ENCODE measurements at places on chromosomes 1 and 21.

DNA sequence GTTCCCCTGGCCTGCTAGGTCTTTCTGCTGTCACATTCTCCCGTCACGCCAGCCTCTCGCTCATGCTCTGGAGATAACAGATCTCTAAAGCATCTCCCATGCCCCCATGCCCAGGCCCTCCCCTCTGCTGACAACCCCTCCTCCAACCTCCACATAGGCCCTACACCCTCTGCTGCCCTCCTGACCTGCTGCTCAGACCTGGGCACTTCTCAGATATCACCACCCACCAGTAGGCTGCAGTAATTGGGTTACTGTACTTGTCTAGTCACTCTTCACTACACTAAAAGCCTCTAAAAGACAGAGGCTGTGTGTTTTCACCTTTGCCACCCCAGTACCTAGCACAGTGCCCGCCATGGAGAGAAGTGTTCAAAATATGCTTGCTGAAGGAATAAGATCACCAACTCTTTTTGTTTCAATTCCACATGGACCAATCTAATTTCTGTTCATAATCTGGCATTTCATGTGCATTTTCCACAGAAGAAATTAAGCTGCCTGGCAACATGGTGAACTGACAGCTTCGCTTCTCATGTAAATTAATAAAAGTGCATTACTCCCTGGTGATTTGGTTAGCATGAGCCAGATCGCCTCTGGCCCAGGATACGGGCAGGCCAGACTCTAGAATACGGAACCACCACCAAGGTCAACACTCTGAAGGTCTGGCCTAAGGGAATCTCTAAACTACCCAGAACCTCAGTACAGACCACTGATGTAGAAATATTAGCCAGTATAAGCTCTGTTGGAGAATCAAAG, 20.7 kb downstream of the LBR start:
- DNase-seq = no peak

GRCh38 chr1:26694638-26695355, 1.0 kb upstream of the ARID1A start:
- no peak for DNase-seq

DNA sequence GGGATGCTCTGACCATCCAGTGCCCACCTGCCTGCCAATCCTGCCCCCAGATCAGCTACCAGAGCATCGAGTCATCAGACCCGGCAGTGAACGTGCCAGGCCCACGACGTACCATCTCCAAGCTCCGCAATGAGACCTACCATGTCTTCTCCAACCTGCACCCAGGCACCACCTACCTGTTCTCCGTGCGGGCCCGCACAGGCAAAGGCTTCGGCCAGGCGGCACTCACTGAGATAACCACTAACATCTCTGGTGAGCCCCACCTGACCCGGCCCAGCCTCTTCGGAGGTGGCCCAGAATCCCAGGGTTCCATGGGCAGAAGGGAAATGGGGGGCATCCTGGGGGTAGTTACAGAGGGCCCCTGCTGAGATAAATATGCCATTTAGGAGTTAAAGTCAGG, 43.1 kb downstream of the PTPRU start:
- DNase-seq = no peak

DNA sequence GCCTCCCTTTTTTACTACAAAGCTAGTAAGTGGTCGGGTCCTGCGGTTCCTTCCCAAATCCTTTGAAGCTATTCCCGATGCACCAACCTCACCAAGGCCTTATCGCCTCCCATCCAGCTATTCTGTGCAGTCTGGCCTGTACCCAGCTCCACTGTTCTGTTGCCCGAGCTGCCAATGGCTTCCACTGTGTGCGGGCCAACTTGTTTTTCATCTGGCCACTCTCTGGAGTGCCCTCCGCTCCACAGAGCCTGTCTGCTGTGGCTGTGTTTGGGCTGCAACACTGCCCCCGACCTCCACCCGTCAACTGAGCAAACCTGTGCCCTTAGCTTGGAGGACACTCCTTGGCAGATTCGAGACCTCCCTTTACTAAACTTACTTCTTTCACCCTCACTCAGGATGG, 125.0 kb downstream of the KIAA0319L start:
- DNase-seq = no peak

DNA sequence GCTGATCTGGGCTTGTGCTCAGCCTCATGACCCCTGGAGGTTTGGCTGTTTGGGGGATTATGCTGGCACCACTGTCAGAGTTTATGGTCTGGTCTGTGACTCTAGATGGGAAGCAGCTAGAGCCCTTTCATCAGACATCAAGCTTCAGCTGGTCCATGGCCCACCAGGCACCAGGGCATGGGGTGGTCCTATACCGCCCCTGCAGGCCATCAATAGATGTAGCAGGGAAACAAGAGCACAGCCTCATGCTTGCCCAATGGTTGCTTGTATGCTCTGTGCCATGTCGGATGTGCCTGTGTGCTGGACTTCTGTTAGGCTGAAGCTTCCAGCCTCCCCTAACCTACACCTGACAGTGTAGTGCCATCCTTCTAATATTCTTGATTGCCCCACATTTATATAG, 71.1 kb upstream of the CD34 start:
- DNase-seq = no peak

- DNase-seq = no peak
Observed at GRCh38 chr1:47650611-47651010, 212.8 kb downstream of the FOXD2 start.

GRCh38 chr1:11198851-11199594, 9.9 kb downstream of the ANGPTL7 start:
- DNase-seq = no peak

- no peak for DNase-seq
Observed at GRCh38 chr1:93489756-93490155, 41.8 kb downstream of the FNBP1L start.

GRCh38 chr1:190759807-190760206, 282.1 kb upstream of the BRINP3 start:
- no peak for DNase-seq

DNA sequence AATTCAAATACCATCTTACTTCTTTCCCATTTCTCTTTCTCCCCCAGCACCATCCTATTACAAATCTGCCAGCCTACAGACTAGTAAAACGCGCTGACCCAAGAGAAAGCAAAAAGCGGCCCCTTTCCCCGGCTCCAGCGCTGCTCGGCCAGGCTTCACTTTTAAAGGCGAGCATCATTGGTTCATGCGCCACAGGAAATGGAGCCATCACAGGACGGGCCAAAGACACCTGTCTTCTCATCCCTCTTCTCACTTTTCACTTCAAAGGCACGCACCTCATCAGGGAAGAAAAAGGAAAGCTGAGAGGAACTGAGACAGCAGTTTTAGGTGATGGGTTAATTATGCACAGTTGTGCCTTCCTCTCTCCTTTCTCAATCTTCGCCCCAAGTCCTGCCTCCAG, 664.2 kb upstream of the USP24 start:
- DNase-seq = no peak

- no peak for DNase-seq
Observed at GRCh38 chr1:147784941-147785340, 24.5 kb upstream of the GJA5 start.

- DNase-seq = no peak
Observed at GRCh38 chr1:11485191-11485590, 6.2 kb downstream of the DISP3 start.

DNA sequence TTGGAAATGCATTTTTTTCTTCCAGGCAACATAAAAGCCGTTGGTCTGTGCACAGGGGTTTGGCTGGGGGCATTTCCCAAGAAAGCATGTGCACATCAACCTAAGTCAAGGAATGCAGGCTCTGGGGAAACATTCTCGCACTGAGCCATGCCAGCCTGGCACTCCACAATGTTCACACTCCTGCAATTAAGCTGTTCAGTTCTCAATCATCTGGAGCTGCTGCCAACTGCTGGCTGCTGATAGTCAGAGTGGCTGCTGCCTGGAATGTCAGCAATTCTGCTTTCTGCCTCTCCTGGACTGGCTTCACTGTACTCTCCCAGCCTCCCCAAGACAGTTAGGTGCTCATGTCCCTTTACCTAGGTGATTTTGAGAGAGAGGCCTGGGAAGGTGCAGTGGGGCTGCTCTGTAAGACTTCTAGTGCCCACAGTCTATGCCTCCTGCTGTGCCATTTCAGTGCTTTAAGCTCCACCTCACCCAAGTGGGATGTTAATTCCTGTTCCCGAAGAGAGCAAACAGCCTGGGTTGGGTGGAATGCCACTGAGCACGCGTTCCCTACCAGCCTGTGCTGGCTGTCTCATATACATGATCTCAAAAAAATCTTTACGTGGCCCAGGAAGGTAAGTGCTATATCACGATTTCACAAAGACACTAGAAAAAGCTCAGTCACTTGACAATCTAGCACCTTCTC, 131.7 kb downstream of the BRINP2 start:
- DNase-seq = no peak

DNA sequence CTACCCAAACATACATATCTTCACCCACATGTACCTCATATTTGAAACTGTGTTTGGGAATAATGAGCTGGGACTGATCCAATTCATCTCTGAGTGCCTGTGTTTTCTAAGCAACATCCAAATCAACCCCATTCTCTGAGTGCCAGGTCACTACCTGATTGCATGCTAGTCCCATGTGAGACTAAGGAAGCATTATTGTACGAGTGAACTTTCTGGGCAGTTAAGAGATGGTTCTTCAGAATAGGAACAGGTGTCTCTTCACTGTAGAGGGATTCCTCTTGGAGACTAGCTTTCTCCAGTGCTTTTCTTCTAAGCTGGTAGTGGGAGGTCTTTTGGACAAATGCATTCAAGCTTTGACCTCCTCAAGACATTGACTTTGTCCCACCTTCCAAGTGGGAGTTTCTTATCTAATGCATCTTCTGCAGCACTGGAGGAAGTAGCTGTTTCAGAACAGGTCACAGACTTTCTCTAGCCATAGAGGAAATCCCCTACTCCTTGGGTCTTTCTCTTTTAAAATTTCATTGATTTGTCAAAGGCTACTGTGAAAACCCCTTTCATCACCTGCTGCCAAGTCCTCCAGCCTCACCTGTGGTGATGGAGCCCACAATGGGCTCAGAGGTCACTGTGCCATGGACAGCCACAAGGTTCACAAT, 172.0 kb upstream of the KIAA0040 start:
- no peak for DNase-seq

GRCh38 chr1:172040466-172040865, 199.2 kb downstream of the DNM3 start:
- DNase-seq = no peak

DNA sequence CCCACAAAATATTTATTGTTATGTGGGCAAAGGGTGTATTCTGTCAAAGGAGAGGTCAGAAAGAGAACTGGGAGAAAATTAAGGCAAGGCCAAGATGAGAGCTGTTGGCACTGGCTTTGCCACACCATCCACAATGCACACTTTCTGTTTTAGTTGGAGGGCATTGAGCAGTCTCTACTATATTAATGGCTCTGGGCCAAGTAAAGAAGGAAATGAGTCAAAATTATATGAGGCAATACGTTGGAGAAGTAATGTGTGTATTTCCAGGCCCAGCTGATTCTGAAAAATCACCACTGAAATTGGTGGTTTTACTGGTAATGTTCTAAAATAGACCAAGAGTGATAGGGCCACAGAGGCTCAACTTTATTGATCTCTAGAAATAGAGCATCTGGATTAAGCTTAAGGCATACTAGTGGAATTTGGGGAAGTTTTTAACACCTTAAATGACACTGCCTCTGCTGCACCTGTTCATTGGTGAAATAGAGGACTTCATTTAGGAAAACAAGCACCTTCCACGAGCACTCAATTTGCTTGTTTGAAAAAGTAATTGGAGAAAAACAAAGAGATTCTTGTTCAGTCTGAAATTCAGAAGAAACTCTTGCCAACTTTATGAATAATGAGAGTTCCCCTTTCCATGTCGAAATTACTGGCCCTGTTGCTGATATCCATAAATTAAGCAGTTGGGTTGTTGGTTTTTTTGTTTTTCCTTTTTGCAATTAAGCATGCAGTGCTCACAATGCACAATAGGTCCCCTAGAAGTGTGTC, 424.9 kb downstream of the ADGRL2 start:
- no peak for DNase-seq

- no peak for DNase-seq
Observed at GRCh38 chr21:36710729-36711048, 11.8 kb downstream of the SIM2 start.

GRCh38 chr1:11413986-11414391, 65.0 kb upstream of the DISP3 start:
- DNase-seq = peak; percentile 17

- no peak for DNase-seq
Observed at GRCh38 chr1:44802306-44803061, 2.3 kb downstream of the PLK3 start.

DNA sequence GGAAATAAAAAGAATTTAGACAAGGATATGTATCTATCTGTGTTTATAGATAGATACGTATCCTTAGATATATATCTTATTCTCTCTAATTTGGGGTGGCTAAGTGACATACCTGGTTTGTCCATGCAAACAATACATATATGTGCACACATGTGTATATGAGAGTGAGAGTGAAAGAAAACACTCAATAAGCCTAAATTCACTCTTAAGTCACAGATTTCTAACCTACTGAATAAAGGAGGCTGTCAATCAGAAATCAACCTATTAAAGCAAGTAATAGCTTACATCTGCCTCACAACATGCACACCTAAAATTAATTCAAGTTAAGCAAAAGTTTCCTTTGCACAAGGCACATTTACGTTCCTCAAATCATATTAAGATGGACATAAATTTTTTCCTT, 106.9 kb upstream of the LBR start:
- no peak for DNase-seq

GRCh38 chr1:245232931-245233330, 78.1 kb downstream of the KIF26B start:
- DNase-seq = no peak

- DNase-seq = no peak
Observed at GRCh38 chr1:67815303-67816094, 17.8 kb downstream of the GNG12 start.

- DNase-seq = no peak
Observed at GRCh38 chr1:167799747-167800146, 78.0 kb downstream of the MPZL1 start.

GRCh38 chr1:151147132-151147503, 687 bp upstream of the SEMA6C start:
- DNase-seq = no peak

GRCh38 chr1:24374891-24375786, 38.4 kb downstream of the STPG1 start:
- DNase-seq = no peak

DNA sequence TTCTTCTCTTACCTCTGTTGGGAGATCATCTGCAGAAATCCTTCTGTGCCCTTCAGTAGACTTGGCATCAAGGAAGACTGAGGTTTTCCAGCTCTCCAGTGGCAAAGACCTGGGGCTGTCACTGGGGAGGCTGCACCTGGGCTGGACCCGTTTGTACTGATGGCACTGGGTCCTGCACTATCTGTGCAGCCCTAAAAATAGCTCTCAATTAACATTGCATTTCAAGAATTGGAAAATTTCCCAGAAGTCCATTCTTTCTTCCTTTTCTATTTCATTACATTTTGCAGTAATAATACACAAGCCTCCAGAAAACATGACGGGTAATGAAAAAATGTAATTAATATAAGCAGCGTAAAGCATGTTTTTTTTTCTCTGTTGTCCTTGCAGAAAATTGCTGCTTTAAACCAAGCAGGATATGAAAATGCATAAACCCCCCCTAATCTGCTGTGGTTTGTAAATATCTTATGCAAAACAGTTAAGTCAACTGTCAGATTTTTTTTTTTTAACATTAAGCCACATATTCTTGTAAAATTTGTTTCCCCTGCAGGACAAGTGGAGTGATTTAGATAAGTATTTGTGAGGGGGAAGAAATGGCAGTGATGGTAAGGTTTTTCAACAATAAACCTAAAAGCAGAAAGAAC, 64.9 kb downstream of the LMO4 start:
- no peak for DNase-seq

- DNase-seq = no peak
Observed at GRCh38 chr1:145983960-145984830, 12.2 kb downstream of the TXNIP start.
